ENCODE measurements at places on chromosomes 3 and 15. TPM values are rescaled to one million over a fixed set of nuclear protein-coding genes. Genes with fewer than 3 reads are reported as not detected.

DNA sequence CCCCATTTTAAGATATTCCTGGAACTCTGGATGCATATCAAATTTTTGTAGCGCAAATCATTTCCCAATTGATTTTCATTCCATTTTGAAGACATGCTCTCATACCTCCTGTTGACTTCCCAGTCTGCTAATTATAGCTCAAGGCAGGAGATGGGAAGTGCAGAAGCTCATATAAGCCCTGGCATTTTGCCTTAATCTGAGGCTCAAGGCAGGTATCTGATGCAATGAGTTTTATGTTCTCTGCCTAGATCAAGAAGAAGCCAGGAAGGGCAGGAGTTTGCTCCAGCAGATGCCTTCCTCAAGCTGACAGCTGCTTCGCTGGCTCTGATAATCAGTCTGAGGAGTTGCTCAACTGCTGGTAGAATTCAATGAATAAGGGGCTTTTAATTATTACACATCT is 65.6 kb upstream of the NEDD4 start:
- DNase-seq = no peak

DNA sequence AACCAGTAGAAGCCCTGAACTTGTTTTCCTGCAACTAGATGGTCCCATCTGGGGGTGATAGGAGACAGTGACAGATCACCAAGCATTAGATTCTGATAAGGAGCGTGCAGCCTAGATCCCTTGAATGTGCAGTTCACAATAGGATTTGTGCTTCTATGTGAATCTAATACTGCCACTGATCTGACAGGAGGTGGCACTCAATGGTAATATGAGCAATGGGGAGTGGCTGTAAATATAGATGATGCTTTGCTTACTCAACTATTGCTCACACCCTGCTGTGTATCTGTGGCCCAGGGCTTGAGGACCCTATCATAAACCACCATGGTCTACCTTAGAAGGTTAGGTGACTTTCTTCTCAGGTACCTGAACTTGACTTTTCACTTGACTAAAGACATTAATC is 417.1 kb upstream of the ARHGEF26 start:
- DNase-seq = peak; percentile 7

GRCh38 chr3:37309921-37310665 is 135.7 kb upstream of the LRRFIP2 start:
- no peak for DNase-seq

DNA sequence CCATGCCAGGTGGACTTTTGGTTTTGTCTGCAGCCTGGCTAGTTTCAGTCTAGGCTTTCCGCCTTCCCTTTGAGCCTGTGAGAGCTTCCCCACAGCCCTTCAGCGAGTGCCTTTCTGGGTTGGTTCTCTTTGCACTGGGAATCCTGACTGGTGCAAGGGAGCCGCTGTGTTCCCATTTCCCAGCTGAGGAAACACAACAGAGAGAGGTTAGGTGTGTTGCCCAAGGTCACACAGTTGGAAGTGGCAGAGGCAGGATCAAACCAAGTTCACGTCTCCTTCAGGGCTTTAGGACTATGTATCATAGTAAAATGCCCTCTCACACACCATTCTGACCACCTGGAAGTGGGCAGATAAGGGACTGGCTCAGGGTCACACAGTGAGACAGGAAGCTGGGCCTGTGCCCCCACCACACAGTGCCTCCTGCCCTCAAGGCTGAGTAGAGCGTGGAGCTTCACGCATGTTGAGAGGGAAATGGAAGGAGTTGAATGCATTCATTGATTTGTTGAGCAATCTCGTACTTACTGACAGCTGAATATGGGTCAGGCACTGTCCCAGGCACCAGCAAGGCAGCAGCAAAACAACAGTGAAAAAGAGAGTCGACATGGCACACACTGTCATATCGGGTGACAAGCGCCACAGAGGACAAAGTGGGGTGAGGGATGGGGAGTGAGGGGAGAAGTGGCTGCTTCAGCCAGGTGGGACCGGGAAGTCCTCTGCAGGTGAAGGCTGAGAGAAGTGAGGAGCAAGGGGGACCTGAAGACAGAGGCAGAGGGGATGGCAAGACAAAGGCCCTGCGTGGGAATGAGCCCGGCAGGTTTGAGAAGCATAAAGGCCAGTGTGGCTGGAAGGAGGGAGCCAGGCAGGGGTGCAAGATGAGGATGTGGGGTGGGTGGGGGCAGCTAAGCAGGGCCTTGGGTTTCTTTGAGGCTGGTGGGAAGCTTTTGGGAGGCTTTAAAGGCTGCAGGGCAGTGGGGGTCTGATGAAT is 12.3 kb upstream of the ANPEP start:
- DNase-seq = no peak

- DNase-seq = no peak
These were observed 1337.1 kb downstream of the ROBO1 start for GRCh38 chr3:78430741-78431140.

DNA sequence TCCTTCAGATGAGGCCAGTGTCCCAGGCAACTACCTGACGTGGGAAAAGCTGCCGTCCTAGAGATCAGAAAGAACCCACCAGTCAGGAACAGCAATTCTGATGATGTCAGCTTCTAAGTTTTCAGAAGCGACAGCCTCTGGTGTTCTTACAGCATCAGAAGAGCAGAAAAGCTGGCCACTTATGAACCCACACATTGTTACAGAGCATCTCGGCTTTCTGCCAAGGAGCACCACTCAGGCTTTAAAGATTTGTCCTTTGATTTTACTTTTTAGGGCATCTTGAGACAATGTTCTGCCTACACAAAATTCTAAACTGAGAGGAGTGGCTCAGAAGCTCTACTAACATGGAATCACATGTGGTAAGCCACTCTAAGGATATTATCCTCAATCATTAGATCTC is 49.7 kb upstream of the BOC start:
- DNase-seq = no peak

- DNase-seq = peak; percentile 52
These were observed 175.8 kb upstream of the MME start for GRCh38 chr3:154904328-154904727.

DNA sequence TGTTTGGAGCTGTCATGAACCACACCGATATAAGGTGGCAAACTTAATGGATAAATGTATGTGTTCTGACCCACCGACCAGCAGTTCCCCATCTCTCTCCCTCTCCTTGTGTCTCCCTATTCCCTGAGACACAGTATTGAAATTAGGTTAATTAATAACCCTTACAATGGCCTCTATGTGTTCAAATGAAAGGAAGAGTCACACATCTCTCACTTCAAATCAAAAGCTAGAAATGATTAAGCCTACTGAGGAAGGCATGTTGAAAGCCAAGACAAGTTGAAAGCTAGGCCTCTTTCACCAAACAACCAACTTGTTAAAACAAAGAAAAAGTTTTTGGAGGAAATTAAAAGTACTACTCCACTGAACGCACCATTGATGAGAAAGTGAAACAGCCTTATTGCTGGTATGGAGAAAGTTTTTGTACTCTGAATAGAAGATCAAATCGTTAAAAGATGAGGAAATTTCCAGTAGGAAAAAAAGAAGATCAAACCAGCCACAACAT is 15.0 kb downstream of the ATR start:
- no peak for DNase-seq

- DNase-seq = no peak
These were observed 168.9 kb downstream of the ATP10A start for GRCh38 chr15:25694239-25694584.

- no peak for DNase-seq
These were observed 406 bp upstream of the MPI start for GRCh38 chr15:74889390-74889882.

DNA sequence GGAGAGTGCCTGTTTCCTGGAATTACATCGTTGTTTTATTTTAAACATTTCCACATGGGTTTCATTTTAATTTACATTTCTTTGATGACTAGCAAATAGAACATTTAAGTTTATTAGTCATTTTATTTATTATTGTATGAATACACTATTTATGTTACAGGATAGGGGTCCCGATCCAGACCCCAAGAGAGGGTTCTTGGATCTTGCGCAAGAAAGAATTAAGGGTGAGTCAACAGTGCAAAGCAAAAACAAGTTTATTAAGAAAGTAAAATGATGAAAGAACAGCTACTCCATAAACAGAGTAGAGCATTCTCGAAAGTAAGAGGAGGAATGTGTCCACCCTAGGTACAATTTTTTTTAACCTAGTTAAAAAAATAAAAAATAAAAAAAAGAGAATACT is 539.5 kb downstream of the NAALADL2 start:
- DNase-seq = no peak

DNA sequence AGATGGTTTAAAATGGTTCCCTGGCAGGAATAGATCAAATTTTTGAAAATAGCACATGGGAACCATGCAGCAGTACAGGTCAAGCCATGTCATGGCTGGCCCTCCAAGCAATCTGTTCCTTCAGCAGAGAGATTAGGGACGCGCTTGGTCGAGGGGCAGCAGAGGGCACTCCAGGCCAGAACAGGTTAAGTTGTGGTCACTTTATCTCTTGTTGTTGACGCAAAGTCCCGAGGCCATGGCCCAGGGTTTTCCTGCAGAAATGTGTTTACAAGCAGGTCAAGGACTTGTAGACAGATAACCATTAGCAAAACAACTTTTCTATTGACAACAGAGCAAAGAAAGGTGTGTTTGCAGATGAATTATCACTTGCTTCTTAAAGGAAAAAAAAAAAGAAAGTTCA is 570.0 kb upstream of the NR2F2 start:
- peak; percentile 32 for DNase-seq

- DNase-seq = no peak
These were observed 196.0 kb downstream of the NSUN3 start for GRCh38 chr3:94258851-94259250.

- no peak for DNase-seq
These were observed 228.1 kb upstream of the FEZF2 start for GRCh38 chr3:62601238-62602070.

SEMA7A gene
- 1.3 TPM for total RNA-seq

GALK2 gene
- 50.4 TPM for total RNA-seq

LRRC34 gene
- 4.2 TPM for total RNA-seq

LINGO1 gene
- 0.16 TPM for total RNA-seq

IL16 gene
- total RNA-seq = not detected

IDH2 gene
- total RNA-seq = 177 TPM

ADCY5 gene
- total RNA-seq = 1.6 TPM

PPP1R14D gene
- total RNA-seq = 2.5 TPM

Data from HT-29 (cell line).